Stomach (tissue), 19 donors: ENCODE measurements at places on chromosomes 6 and 20.

- no peak for DNase-seq
Measured at GRCh38 chr6:106745824-106746582, 116.6 kb downstream of the QRSL1 start.

- no peak for DNase-seq
Measured at GRCh38 chr6:138377844-138378243, at the start of gene SMIM28. Gene SMIM28 (plus strand): TSS chr6:138377905. CDS start chr6:138378073, 168 bp downstream.

GRCh38 chr20:47356220-47356525, 326 bp downstream of the ZMYND8 start:
- no peak for DNase-seq

DNA sequence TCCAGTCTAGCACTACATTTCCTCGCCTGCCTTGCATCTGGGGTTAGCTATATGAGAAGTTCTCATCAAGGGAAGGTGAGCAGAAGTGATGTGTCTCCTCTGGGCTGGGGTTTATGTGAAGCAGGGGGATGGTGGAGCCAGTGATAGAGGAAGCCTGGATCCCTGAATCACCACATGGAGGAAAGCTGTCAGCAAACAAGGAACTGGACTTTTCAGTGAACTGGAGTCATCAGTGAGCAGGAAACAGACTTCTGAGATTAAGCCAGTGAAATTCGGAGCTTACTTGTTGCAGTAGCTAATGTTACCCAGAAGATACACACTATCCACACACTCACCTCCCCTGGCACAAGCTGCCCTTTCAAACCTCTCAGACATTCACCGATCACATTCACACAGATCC, 13.4 kb upstream of the TOX2 start:
- no peak for DNase-seq

GRCh38 chr6:4656106-4656505, 120.1 kb upstream of the CDYL start:
- no peak for DNase-seq
